ENCODE measurements at places on chromosomes 3 and 15.

DNA sequence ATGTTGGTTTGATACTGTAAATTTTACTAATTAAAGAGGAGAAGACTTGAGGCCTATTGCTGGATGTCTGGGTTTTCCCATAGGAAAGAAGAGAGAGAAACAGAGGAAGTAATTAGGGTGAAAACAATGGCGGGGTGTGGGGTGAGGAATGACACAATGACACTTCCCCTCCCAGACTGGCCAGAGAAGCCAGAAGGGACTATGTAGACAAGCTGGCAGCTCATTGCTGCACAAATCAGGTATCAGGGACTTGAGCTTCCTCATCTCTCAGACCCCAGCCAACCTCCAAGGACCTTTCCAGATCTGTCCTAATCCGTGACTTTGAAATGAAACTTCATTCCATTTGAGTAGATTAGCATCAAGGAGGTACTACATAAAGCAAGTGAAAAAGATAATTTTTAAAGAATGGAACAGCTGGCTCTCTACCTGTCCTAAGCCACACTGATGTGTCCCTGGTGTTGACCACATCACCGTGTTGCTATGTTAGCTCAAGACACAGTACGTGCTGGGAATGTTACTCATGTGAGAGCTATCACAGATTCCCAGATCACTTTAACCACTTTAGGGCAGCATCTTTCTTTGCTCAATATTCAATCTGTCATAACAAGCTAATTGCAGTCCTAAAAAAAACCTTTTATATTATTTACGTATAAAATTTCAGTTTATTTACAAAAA, 22.2 kb downstream of the TMEM212 start:
- no peak for DNase-seq

- DNase-seq, result no peak
Observed at GRCh38 chr3:59660376-59660775, 610.6 kb upstream of the CFAP20DC start.

DNA sequence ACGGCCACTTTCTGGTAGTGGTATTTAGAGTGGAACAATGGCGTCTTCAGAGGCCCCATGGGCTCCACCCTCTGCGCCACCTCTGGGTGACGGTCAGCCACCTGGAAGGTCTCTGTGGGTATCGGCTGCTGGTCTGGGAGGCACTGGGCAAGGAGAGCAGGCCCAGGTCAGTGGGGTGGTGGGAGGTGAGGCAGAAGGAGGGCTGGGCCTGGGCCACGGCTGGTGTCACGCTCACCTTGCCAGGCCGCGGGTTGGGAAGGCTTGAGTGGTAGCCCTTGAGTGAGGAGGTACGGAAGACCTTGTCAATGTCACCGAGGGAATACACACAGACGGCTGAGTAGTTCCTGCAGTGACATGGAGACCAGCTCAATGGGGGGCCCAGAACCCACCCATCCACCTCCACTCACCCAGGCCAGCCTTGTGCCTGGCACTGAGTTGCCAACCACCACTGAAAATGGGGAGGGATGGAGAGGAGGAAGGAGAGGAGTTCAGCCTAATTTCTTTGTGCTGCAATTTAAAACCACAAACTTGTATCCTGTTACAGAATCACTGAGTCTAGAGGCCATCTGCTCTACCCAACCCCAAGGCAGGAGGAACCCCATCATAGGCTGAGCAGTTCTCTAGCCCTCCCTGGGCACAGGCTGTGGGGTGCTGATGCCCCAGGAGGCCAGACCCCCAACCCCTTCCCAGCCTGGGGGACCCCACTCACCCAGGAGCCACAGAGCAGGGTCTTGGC, 19.0 kb downstream of the SEMA7A start:
- DNase-seq, result no peak

GRCh38 chr3:175851541-175851940, 992.4 kb downstream of the NAALADL2 start:
- no peak for DNase-seq

DNA sequence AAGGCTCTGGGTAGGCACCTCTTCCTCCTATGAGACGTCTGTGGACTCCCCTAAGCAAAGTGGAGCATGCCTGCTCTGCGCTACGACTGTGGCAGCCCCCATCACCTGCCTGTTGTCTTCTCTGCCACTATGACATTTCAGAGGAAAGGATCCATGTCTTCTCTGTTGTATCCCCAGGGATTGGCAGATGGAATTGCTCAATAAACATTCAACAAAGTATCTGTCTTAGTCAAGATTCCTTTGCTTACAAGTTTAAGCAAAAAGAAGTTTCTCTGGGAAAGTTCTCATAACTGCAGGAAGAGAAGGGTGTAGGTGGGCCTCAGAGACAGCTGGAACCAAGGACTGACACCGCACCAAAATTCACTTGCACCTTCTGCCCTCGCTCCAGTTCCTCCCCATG, 34.3 kb downstream of the AMOTL2 start:
- no peak for DNase-seq

- DNase-seq, result peak; percentile 50
Observed at GRCh38 chr3:70982700-70983140, 600.8 kb downstream of the FOXP1 start.

DNA sequence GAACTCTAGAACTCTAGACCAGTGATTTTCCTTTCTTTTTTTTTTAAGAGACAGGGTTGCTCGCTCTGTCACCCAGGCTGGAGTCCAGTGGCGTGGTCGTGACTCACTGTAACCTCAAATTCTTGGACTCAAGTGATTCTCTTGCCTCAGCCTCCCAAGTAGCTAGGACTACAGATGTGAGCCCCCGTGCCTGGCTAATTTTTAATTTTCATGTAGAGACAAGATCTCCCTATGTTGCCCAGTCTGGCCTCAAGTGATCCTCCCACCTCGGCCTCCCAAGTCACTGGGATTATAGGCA, 359.6 kb downstream of the SHQ1 start:
- DNase-seq, result peak; percentile 68

DNA sequence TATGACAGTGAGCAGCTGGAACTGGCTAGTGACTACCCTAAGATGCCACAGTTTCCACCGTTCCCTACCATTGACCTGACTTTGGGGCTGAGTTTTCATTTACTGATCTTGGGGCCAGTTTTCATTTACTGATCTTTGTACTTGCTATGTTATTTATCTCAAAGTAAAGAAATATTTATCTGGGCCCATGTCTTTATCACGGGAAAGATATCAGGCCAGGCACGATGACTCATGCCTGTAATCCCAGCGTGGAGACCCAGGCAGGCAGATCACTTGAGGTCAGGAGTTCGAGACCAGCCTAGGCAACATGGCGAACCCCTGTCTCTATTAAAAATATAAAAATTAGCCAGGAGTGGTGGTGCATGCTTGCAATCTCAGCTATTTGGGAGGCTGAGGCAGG, 83.5 kb downstream of the EOMES start:
- no peak for DNase-seq

GRCh38 chr15:67150023-67150860, 84.8 kb downstream of the SMAD3 start:
- peak; percentile 98 for DNase-seq
